Smooth muscle cell of the umbilical artery (primary cell): ENCODE measurements at places on chromosomes 11 and 22. TPM values are rescaled to one million over a fixed set of nuclear protein-coding genes. Genes with fewer than 3 reads are reported as not detected.

The CST6 gene
- total RNA-seq = 0.51 TPM in 1 of 2 replicates, not detected in the other

The OR8D1 gene
- total RNA-seq = not detected in 2 replicates

The ADAMTS15 gene
- total RNA-seq = 1.8 and 4.9 TPM in 2 replicates

The SLC6A5 gene
- total RNA-seq = not detected in 2 replicates

The OR52E8 gene
- total RNA-seq = not detected in 2 replicates

The OR8H3 gene
- not detected in 2 replicates for total RNA-seq

The USP47 gene
- 74.2 and 84.0 TPM in 2 replicates for total RNA-seq

The TCN2 gene
- total RNA-seq = 3.1 and 4.5 TPM in 2 replicates

The GTF2H1 gene
- 78.1 and 81.1 TPM in 2 replicates for total RNA-seq

The CARD10 gene
- 2.1 and 7.5 TPM in 2 replicates for total RNA-seq

The NCAPD3 gene
- total RNA-seq = 9.2 and 19.5 TPM in 2 replicates

The CTSD gene
- total RNA-seq = 263 and 424 TPM in 2 replicates

The FXYD2 gene
- not detected in 2 replicates for total RNA-seq

The MFNG gene
- total RNA-seq = 0.28 and 0.59 TPM in 2 replicates

The A4GALT gene
- total RNA-seq = 2.2 and 5.0 TPM in 2 replicates

The CNGA4 gene
- 0.09 TPM in 1 of 2 replicates, not detected in the other for total RNA-seq
